ENCODE measurements at places on chromosomes 6 and 20. TPM values are rescaled to one million over a fixed set of nuclear protein-coding genes. Genes with fewer than 3 reads are reported as not detected.

The COL11A2 gene
- 1.5 TPM for total RNA-seq

DNA sequence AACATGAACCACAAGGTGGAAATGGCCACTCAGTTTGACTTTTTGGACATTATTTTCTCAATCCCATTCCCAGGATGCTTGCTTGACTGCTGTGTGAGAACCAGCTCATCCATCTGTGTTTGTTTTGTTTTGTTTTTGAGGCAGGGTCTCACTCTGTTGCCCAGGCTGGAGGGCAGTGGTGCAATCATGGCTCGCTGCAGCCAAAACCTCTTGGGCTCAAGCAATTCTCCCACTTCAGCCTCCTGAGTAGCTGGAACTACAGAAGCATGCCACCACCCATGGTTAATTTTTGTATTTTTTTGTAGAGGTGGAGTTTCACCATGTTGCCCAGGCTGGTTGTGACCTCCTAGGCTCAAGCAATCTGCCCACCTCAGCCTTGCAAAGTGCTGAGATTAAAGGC lies 166.0 kb upstream of the CDH4 start:
- no peak overlapping the region for H3K4me3 ChIP-seq
- no peaks in the 10 kb centered on the region for H3K36me3 ChIP-seq
- no peak for DNase-seq

GRCh38 chr6:83062225-83062624 lies 3.4 kb downstream of the UBE3D start:
- H3K36me3 ChIP-seq = no peaks in the 10 kb centered on the region
- H3K27ac ChIP-seq = no peak overlapping the region
- H3K4me3 ChIP-seq = no peak overlapping the region
- H3K27me3 ChIP-seq = no peaks in the 10 kb centered on the region
- peaks cover 10% of the 10 kb centered on the region for H3K4me1 ChIP-seq

DNA sequence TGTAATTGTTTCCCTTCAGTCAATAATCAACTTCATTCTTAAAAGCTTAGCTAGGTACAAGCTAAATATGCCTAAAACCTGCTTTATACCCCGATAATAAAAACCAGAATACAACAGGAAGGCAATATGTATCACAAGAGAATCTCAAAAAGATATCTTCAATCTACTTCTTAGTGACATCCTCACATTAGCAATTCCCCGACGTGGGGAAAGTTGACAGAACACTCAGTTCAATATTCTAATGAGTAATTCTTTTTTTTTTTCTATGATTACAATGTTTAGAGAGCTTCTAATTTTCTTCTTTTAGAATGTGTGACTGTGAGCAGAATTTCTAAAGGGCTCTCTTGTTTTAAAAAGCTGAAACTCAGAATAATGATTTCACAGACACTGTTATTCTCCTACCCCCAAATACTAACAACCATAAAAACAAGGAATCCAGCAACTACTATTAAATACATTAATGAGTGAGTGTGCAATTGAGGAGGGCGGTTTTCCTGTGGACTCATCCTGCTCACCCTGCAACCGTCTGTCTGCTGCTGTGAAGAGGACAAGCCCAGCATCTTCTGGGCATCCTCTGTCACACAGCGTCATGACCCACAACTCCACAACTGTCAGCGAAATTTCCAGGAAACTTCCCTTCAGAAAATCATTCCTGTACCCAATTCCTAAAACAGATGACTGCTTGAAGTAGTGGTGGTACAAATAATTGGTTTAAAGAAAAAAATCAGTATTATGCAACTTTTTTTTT lies 68.1 kb downstream of the DTNBP1 start:
- no peaks in the 10 kb centered on the region for H3K36me3 ChIP-seq
- no peak for DNase-seq
- no peak overlapping the region for H3K27ac ChIP-seq
- H3K4me3 ChIP-seq = no peak overlapping the region
- no peaks in the 10 kb centered on the region for H3K27me3 ChIP-seq

DNA sequence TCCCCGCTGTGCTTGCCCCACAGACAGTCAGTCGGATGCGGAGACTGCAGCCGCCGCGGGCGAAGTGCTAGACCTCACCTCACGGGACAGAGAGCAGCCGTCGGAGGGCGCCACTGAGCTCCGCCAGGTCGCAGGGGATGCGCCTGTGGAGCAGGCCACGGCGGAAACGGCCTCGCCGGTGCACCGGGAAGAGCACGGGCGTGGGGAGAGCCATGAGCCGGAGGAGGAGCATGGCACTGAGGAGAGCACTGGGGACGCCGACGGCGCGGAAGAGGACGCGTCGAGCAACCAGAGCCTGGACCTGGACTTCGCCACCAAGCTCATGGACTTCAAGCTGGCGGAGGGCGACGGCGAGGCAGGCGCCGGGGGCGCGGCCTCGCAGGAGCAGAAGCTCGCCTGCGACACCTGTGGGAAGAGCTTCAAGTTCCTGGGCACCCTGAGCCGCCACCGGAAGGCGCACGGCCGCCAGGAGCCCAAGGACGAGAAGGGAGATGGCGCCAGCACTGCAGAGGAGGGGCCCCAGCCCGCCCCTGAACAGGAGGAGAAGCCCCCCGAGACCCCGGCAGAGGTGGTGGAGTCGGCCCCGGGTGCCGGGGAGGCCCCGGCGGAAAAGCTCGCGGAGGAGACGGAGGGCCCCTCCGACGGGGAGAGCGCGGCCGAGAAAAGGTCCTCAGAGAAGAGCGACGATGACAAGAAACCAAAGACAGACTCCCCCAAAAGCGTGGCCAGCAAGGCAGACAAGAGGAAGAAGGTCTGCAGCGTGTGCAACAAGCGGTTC lies 66.4 kb downstream of the SSR1 start:
- peaks cover 63% of the 10 kb centered on the region for H3K36me3 ChIP-seq
- H3K4me3 ChIP-seq = no peak overlapping the region
- no peaks in the 10 kb centered on the region for H3K27me3 ChIP-seq

Measured in heart left ventricle (tissue), 16 donors.